Glutamatergic neuron (in vitro differentiated cells): ENCODE measurements at places on chromosomes 4 and X. TPM values are rescaled to one million over a fixed set of nuclear protein-coding genes. Genes with fewer than 3 reads are reported as not detected.

NSUN7 gene
- 0.25 TPM for total RNA-seq

ARHGAP36 gene
- 0.27 TPM for total RNA-seq

PNMA6F gene
- total RNA-seq: not detected

HPSE gene
- 1.8 TPM for total RNA-seq

NXF3 gene
- not detected for total RNA-seq

TMPRSS11E gene
- not detected for total RNA-seq
